ENCODE measurements at places on chromosomes 16 and 17. TPM values are rescaled to one million over a fixed set of nuclear protein-coding genes. Genes with fewer than 3 reads are reported as not detected.

DNA sequence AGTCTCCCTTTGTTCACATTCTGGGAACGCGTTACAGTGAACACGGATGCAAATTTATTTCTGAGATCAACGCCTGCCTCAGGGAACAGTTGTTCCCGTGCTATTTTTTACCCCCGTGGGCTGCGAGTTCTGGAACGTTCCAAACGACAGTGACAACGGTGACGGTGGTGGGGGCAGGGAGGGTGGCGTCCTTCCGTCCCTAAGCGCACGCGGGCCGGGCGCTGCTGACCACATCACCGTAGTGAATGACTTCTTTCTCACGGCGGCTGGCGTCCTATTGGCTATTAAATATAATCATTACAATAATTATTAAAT, 45.1 kb upstream of the SSTR5 start:
- H3K27ac ChIP-seq, result no peak overlapping the region

Gene KRTAP2-1
- not detected for total RNA-seq

- H3K27me3 ChIP-seq, result peaks cover 16% of the 10 kb centered on the region
- no peak overlapping the region for H3K4me3 ChIP-seq
- no peaks in the 10 kb centered on the region for H3K4me1 ChIP-seq
- H3K36me3 ChIP-seq, result no peaks in the 10 kb centered on the region
- no peak for DNase-seq
- no peak overlapping the region for H3K27ac ChIP-seq
Observed at GRCh38 chr16:26177438-26177837, 485.7 kb downstream of the HS3ST4 start.

- no peak for DNase-seq
- H3K4me3 ChIP-seq, result no peak overlapping the region
- H3K27ac ChIP-seq, result no peak overlapping the region
- H3K4me1 ChIP-seq, result peaks cover 16% of the 10 kb centered on the region
Observed at GRCh38 chr16:83951544-83951943, 1.5 kb upstream of the OSGIN1 start.

Gene KRTAP4-6
- not detected for total RNA-seq

Gene ZFPM1
- 12.2 TPM for total RNA-seq

DNA sequence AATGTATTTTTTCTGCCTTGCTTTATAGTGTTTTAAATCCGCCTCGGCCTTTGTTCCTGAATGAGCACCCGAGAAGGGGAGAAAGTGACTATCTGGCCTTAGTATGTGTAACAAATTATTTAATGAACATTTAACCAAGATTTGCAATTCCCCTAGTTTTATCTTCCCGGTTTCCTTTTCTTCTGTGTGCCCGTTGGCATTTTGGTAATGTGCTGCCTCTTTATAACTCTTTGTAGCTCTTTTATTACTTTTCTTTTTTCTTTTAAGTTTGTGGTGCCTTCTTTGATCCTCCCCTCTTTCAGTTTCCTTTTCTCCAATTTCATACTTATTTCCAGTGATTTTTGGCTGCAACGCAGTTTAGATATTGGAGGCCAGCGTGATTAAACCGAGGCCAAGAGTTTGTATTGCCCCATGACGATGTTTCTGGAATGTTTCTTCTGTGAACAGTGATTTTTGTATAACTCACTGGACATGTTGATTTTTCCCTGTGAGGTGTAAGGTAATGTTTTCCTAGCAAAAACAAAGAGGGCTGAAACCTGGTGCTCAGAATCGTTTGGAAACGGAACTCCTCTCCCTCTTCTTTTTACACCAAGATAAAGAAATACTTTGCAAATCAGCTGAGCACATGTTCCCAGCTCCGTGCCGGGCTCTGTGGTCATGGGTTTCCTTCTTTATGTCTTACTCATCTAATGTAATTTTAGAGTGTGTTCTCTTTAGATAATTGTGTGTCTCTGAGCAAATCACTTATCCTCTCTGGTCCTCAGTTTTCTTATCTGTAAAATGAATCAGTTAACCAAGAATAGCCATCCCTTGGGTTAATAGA, 344.3 kb downstream of the WWOX start:
- H3K27ac ChIP-seq, result no peak overlapping the region
- DNase-seq, result no peak
- no peaks in the 10 kb centered on the region for H3K27me3 ChIP-seq
- no peaks in the 10 kb centered on the region for H3K4me1 ChIP-seq
- H3K4me3 ChIP-seq, result no peak overlapping the region

- H3K27me3 ChIP-seq, result peaks cover 32% of the 10 kb centered on the region
- H3K27ac ChIP-seq, result no peak overlapping the region
- no peak overlapping the region for H3K4me3 ChIP-seq
- no peaks in the 10 kb centered on the region for H3K36me3 ChIP-seq
Observed at GRCh38 chr17:36825951-36826350, 111.3 kb upstream of the LHX1 start.

- H3K36me3 ChIP-seq, result no peaks in the 10 kb centered on the region
- H3K27ac ChIP-seq, result no peak overlapping the region
- H3K27me3 ChIP-seq, result no peaks in the 10 kb centered on the region
- no peaks in the 10 kb centered on the region for H3K4me1 ChIP-seq
Observed at GRCh38 chr17:70609566-70609965, 440.2 kb downstream of the KCNJ2 start.

DNA sequence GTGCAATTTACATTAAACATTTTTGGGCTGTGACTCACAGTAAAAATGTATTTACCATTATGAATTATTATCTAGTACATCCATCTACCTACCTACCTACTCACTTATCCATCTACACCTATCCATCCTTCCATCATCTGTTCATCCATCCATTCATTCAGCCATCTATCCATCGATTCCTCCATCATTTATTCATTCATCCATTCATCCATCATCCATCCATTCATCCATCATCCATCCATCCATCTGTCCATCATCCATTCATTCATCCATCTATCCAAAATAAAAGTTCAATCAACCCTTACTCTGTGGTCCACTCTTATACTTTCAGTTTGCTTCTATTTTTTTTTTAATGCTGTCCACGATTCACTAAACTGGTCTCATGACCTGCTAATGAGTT, 118.4 kb downstream of the NTN1 start:
- no peaks in the 10 kb centered on the region for H3K36me3 ChIP-seq
- no peak for DNase-seq
- H3K27ac ChIP-seq, result no peak overlapping the region
- H3K4me3 ChIP-seq, result no peak overlapping the region

- peak overlapping the region; percentile 87 for H3K27ac ChIP-seq
- no peak for DNase-seq
- H3K4me3 ChIP-seq, result peak overlapping the region; percentile 64
- peaks cover 66% of the 10 kb centered on the region for H3K4me1 ChIP-seq
Observed at GRCh38 chr17:48295362-48296288, 134.4 kb downstream of the SKAP1 start.

Gene TXNDC11
- 24.6 TPM for total RNA-seq

Gene LITAFD
- not detected for total RNA-seq

DNA sequence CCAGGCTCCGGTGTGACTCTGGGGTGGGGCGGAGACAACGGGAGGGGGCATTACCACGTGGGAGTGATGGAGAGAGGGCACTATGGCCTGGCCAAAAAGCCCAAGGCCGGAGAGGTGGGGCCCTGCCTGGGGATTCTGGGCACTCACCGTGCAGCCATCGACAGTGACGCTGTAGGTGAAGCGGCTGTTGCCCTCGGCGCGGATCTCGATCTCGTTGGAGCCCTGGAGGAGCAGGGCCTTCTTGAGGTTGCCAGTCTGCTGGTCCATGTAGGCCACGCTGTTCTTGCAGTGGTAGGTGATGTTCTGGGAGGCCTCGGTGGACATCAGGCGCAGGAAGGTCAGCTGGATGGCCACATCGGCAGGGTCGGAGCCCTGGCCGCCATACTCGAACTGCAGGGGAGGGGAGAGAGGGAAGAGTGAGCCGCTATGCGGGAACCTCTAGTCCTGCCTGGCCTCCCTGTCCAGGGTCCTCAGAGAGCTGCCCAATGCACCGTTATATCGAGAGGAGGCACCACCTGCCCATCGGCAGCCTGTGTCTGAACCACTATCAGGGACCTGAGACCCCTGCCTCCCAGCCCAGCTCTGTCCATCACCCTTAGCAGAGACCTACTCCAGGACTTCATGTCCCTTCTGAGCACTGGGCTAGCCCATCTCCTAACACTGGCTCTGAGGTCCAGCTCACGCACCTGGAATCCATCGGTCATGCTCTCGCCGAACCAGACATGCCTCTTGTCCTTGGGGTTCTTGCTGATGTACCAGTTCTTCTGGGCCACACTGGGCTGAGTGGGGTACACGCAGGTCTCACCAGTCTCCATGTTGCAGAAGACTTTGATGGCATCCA, 15.6 kb downstream of the COL1A1 start:
- H3K4me1 ChIP-seq, result peaks cover 16% of the 10 kb centered on the region
- DNase-seq, result no peak
- H3K36me3 ChIP-seq, result no peaks in the 10 kb centered on the region

GRCh38 chr17:27224526-27225315, 69.2 kb upstream of the WSB1 start:
- no peaks in the 10 kb centered on the region for H3K36me3 ChIP-seq
- no peak for DNase-seq
- H3K4me1 ChIP-seq, result no peaks in the 10 kb centered on the region
- no peak overlapping the region for H3K4me3 ChIP-seq
- no peaks in the 10 kb centered on the region for H3K27me3 ChIP-seq
- no peak overlapping the region for H3K27ac ChIP-seq

DNA sequence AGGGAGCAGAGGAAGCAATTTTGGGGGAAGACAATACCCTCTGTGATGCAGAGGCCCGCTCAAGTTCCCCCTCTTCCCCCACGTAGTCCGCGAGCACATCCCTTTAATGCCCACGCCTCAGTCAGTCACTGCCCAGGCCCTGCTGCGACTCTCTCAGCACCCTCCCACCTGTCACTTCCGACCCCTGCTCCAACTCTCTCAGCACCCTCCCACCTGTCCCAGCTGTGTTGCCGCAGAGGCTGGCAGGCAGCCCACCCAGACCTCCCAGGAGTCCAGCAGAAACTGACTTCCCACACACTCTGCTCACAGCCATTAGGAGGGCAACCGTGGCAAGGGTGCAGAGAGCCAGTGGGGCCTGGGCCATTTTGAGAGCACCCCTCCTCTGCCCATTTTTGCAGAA, 92.7 kb downstream of the WSCD1 start:
- no peaks in the 10 kb centered on the region for H3K4me1 ChIP-seq
- no peak overlapping the region for H3K4me3 ChIP-seq

Gene CLDN9
- total RNA-seq, result not detected

DNA sequence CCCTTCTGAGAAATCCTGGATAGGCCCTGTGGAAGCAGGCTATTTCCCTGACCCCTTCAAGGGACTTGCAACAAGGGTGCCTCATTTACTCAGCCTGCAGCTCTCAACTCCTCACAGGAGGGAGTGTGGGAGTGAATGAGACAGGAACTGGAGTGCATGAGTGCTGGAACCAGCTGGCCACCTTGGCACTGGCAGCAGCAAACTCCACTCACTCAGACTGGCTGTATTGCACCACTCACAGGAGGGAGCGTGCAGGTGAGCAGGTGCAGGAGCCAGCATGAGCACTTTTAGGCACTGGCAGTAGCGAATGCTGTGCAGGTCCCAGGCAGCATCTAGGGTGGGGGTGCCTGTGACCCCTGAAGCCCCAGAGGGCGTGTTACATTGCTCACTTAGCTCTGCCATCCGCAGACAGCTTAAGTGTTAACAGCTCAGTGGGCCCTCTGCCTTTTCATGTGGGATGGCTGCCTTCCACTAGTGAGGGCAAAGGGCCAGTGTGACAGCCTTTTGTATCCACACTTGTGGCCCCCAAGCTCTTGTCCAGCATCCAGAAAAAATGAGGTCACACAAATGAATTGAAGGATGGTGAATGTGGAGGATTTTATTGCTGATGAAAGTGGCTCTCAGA, 11.0 kb upstream of the ZNHIT3 start:
- H3K4me3 ChIP-seq, result no peak overlapping the region
- H3K36me3 ChIP-seq, result no peaks in the 10 kb centered on the region
- DNase-seq, result no peak
- no peak overlapping the region for H3K27ac ChIP-seq

- peaks cover 16% of the 10 kb centered on the region for H3K4me1 ChIP-seq
- peaks cover 14% of the 10 kb centered on the region for H3K27me3 ChIP-seq
- H3K36me3 ChIP-seq, result no peaks in the 10 kb centered on the region
- H3K27ac ChIP-seq, result peak overlapping the region; percentile 16
- DNase-seq, result peak; percentile 85
Observed at GRCh38 chr17:6913608-6914443, 82.0 kb upstream of the ALOX12 start.

DNA sequence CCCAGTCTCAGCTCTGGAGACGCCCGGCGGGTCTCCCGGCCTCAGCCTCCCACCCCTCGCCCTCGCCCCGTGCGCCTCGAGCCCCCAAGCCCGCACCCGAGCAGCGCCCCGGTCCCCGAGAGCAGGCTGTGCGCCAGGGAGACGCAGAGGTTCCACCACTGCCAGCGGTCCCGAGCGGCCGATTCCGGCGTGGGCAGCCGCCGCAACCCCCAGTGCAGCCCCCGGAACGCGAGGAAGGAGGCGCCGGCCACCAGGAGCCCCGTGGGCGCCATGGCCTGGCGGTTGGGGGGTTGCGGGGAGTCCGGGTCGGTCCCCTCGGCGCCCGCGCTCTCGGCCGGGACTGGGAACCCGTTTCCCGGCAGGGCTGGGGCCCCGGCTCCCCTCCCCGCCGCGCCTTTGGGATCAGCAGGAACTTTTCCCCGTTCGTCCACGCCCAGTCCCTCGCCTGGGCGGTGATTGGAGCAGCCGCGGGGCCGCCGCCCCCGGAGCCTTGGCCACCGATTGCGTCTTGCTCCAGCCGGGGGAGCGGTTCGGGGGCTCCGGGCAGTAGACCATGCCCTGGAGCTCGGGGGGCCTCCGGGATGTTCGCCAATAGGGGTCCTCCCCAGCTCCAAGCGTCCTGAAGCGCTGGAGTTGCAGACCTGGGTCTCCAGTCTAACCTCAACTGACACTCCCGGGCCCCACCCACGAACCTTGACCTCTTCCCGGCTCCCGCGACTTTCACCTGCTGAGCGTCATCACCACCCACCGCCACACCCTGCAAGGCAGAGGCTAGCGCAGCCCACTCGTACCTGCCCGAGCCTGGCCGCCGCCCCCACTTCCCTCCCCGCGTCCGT, at the start of gene TLCD2:
Gene TLCD2 (minus strand): TSS at position 407 of the 836 bp plus-strand sequence. CDS start 135 bp downstream, at position 272.
- H3K4me3 ChIP-seq, result peak within 1 kb of the TSS; percentile 46
- peaks cover 24% of the 10 kb centered on the region for H3K27me3 ChIP-seq
- no peak for DNase-seq
- H3K36me3 ChIP-seq, result no peaks in the 10 kb centered on the region

GRCh38 chr16:71249399-71249798, 18.9 kb upstream of the HYDIN start:
- no peak overlapping the region for H3K27ac ChIP-seq
- H3K4me3 ChIP-seq, result no peak overlapping the region
- no peaks in the 10 kb centered on the region for H3K4me1 ChIP-seq
- DNase-seq, result no peak

GRCh38 chr16:693766-694165, 3.6 kb upstream of the WDR24 start:
- H3K27ac ChIP-seq, result no peak overlapping the region
- H3K36me3 ChIP-seq, result no peaks in the 10 kb centered on the region
- no peaks in the 10 kb centered on the region for H3K27me3 ChIP-seq
- H3K4me1 ChIP-seq, result peaks cover 32% of the 10 kb centered on the region
- no peak overlapping the region for H3K4me3 ChIP-seq
- DNase-seq, result no peak

GRCh38 chr17:48723423-48724250, 652 bp downstream of the PRAC2 start:
- H3K36me3 ChIP-seq, result no peaks in the 10 kb centered on the region
- H3K27ac ChIP-seq, result no peak overlapping the region
- H3K4me1 ChIP-seq, result peaks cover 43% of the 10 kb centered on the region
- peak overlapping the region; percentile 46 for H3K4me3 ChIP-seq
